ENCODE measurements at places on chromosomes 11 and 22.

DNA sequence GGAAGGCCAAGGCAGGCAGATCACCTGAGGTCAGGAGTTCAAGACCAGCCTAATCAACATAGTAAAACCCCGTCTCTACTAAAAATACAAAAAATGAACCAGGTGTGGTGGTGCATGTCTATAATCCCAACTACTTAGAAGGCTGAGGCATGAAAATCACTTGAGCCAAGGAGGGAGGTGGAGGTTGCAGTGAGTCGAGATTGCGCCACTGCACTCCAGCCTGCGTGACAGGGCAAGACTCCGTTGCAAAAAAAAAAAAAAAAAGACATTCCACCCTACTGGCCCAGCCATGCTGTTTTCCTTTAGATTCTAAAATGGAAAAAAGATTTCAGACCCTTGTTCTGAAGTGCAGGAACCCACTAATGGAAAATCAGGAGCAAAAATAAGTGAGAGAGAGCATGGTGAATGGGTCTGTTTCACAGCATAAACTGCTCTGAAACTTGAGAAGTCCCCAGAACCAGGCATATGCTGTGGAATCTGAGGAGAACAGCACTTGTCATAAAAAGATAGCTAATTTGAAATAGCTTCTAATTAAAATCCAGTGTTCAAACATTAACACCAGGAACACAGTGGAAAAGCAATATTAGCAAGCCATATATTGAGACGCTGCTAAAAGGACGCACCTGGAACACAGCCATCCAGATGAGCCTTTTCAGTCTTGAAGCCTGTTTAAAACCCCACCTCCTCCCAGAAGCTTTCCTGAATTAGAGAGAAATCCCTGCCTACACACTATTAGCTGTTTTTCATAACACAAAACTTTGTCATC lies 66.3 kb upstream of the CHRM4 start:
- DNase-seq = no peak

GRCh38 chr22:43396934-43397457 lies 14.8 kb upstream of the MPPED1 start:
- DNase-seq = no peak

DNA sequence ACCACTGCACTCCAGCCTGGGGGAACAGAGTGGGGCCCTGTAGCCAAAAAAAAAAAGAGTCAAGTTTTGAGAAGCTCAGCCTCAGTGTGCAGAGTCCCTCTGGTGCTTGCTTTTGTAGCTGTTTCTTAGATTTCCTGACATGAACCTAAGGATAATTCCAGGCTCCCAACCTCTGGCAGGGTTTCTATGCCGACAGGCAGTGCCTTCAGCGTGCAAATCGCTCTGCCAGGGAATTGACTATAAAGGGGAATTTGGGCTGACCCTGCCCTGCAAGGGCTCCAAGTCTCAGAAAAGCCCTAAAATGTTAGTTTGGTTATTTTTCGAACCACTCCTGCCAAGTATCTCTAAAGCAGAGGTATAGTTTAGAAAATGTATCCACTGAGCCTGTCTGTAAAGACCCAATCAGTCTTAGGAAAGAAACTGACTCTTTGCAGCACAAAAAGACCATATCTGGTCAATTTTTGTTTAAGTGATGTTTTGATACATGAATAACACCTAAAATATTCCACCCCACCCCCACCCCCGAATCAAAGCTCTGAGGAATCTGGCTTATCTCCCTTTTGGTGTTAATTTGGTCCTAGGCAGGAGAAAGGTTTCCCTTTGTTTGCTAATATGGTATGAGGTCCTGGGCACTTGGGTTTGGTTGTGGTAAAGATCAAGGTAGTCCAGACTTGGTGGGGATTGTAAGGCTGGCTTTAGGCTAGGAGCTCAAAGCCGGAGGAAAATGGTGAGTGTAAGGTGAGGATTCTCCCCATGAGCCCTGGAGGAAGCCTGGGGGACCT lies 49.7 kb downstream of the ANO1 start:
- DNase-seq = no peak

DNA sequence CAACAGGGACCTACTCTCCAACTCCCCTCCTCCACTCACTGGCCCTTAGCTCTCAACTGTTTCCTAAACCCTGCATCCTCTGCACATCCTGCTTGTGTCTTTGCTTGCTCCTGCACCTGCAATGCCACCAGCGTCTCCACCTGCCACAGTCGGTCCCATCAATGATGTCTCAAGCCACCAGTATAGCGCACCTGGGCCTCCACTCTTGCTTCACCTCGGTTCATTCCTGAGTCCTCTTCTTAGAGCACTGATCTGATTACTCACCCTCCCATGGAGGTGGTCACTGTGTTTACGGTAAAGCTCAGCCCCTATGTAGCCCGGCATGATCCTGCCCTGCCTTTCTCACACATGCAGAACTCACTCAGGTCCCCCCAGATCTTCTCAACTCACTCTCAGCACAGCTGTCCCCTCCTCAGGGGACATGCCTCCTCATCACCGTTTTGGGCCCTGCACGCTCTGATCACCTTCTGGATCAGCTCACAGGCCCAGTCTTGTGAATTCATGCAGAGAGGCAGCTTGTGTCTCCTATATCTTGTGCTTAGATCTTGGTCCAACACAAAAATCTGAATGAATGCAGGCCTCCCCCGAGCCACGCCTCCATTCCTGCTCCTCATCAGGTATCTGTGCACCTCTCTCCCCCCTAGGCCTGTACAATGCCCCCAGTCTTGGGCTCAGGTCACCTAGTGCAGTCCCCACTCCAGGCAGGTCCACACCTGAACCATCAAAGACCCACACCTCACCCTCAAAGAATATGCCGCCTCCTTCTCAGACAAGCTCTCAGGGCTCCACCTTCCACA lies 31.4 kb downstream of the TRIM29 start:
- no peak for DNase-seq

DNA sequence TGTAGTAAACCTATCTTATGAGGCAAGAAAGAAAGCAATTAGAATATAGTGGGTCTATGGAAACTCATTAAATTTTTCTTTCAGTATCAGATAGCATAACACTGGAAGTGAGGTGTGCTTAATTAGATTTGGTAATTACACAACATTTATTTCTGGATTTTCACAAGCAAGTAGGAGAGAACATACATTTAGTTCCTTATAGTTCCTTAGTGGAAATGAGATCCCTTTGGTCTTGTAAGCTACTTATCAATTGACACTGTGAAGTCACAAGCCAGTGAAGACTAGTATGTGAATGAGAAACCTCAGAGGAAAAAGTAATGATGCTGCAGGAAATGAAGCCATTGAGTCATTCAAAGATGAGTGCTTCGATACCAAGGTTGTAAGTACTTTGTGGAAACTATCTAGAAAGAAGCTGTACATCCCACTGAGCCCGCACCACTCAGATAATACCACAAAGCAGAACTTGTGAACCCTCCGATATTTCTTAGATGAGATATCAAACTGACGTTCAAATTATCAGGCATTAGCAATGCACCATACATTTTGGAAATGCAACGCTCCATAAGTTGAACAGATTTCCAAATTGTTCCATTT lies 53.5 kb downstream of the ENTHD1 start:
- no peak for DNase-seq

DNA sequence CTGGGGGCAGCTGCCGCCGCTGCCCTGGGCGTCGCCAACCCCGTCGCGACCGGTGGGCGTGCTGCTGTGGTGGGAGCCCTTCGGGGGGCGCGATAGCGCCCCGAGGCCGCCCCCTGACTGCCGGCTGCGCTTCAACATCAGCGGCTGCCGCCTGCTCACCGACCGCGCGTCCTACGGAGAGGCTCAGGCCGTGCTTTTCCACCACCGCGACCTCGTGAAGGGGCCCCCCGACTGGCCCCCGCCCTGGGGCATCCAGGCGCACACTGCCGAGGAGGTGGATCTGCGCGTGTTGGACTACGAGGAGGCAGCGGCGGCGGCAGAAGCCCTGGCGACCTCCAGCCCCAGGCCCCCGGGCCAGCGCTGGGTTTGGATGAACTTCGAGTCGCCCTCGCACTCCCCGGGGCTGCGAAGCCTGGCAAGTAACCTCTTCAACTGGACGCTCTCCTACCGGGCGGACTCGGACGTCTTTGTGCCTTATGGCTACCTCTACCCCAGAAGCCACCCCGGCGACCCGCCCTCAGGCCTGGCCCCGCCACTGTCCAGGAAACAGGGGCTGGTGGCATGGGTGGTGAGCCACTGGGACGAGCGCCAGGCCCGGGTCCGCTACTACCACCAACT lies 1.0 kb downstream of the FUT4 start:
- no peak for DNase-seq

- DNase-seq = no peak
Observed at GRCh38 chr11:117752071-117752470, 44.9 kb downstream of the DSCAML1 start.

DNA sequence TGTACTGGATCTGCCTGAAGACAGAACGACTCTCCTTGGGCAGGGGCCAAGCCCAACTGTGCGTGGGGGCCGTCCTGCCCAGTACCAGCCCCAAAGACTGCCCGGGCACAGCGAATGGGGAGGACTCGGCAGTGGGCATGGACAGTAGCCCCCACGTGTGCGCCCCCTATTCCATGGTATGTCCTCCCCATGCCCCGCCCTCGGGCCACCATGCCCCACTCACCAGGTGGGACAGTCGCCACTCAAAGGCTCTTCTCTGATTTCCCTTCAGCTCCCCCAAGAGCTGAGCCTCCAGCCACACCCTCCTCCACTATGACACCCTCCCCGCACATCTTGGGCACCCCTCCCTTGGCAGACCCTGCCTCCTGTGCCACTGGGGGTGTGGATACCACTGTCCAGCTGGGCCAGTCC lies 43.5 kb downstream of the GNB1L start:
- no peak for DNase-seq

- no peak for DNase-seq
Observed at GRCh38 chr11:20022363-20023081, 137.8 kb downstream of the DBX1 start.

DNA sequence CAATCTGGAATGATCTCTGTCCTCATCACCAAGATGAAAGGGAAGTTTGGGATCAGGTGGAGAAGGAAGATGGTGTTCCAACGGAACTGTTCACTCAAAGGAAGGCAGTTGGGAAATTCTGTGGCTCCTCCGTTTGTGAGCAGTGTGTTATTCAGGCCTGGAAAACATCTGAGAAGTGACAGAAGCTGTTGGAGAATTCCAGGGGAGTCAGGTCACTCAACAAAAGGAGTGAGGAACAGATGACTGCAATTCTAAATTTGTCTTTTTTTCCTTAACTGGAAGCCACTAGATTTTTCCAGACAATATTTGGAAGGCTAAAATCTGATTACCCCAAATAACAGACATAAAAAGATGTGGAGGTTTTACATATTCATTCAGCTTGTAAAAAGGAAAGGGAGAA lies 107.8 kb downstream of the CD44 start:
- DNase-seq = no peak

GRCh38 chr11:58926251-58926650 lies 13.0 kb upstream of the GLYATL1 start:
- no peak for DNase-seq

Data from NCI-H187 (cell line).